ENCODE measurements at places on chromosomes 7 and 10. TPM values are rescaled to one million over a fixed set of nuclear protein-coding genes. Genes with fewer than 3 reads are reported as not detected.

Gene CH25H
- 0.73 TPM for total RNA-seq

- H3K4me1 ChIP-seq, result no peaks in the 10 kb centered on the region
- DNase-seq, result no peak
- H3K4me3 ChIP-seq, result no peak overlapping the region
Observed at GRCh38 chr10:20740120-20740519, 157.0 kb downstream of the NEBL start.

Gene CHST15
- total RNA-seq, result 18.3 TPM

DNA sequence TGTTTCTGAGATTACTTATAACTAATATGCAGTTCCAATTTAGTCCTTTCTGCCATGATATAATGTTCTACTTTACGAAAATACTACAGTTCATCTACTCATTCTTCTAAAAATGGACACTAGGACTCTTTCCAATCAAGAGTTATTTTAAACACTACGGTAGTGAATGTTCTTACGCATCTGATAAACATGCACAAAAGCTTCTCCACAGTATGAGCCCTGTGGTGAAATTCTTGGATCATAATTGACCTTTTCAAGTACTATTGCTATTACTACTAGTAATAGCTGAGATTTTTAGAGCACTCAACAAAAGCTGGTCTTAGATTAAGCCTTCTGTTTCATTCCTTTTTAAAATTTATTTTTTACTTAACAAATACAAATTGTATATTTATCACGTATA, 106.4 kb downstream of the CH25H start:
- H3K27me3 ChIP-seq, result no peaks in the 10 kb centered on the region
- H3K27ac ChIP-seq, result no peak overlapping the region
- H3K4me3 ChIP-seq, result no peak overlapping the region
- DNase-seq, result no peak

- DNase-seq, result peak; percentile 40
- H3K4me3 ChIP-seq, result peak overlapping the region; percentile 70
- H3K27me3 ChIP-seq, result peaks cover 44% of the 10 kb centered on the region
- peaks cover 16% of the 10 kb centered on the region for H3K36me3 ChIP-seq
- peaks cover 7% of the 10 kb centered on the region for H3K4me1 ChIP-seq
- no peak overlapping the region for H3K27ac ChIP-seq
Observed at GRCh38 chr10:102230861-102231356, 4.8 kb downstream of the ELOVL3 start.

GRCh38 chr7:21198921-21199320, 229.0 kb upstream of the SP4 start:
- no peak for DNase-seq
- no peak overlapping the region for H3K4me3 ChIP-seq
- H3K4me1 ChIP-seq, result no peaks in the 10 kb centered on the region
- H3K27me3 ChIP-seq, result peaks cover 52% of the 10 kb centered on the region
- H3K36me3 ChIP-seq, result no peaks in the 10 kb centered on the region

DNA sequence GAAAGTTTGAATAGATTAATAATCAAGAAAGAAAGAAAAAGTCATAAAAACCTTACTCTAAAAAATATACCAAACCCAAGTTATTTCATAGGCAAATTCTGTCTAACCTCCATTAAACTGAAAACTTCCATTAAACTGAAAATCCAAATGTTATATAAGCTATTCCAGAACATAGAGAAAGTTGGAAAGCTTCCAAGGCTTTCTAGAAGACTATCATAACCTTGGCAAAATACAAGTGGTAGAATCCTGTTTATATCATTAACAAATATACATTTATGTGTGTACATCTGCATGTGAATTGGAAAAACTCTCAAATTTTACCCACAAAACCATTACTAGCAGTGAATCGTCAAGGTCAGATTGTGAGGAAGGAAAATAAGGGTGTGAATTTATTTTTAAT, 23.9 kb downstream of the TEX36 start:
- H3K27me3 ChIP-seq, result peaks cover 3% of the 10 kb centered on the region
- no peaks in the 10 kb centered on the region for H3K36me3 ChIP-seq
- H3K4me1 ChIP-seq, result no peaks in the 10 kb centered on the region
- no peak overlapping the region for H3K27ac ChIP-seq
- no peak overlapping the region for H3K4me3 ChIP-seq
- no peak for DNase-seq

GRCh38 chr10:78197628-78198272, 164.1 kb downstream of the RPS24 start:
- H3K27me3 ChIP-seq, result peaks cover 44% of the 10 kb centered on the region
- no peak overlapping the region for H3K4me3 ChIP-seq
- no peak for DNase-seq
- H3K4me1 ChIP-seq, result no peaks in the 10 kb centered on the region
- H3K36me3 ChIP-seq, result no peaks in the 10 kb centered on the region

Gene TMEM213
- 9.8 TPM for total RNA-seq

DNA sequence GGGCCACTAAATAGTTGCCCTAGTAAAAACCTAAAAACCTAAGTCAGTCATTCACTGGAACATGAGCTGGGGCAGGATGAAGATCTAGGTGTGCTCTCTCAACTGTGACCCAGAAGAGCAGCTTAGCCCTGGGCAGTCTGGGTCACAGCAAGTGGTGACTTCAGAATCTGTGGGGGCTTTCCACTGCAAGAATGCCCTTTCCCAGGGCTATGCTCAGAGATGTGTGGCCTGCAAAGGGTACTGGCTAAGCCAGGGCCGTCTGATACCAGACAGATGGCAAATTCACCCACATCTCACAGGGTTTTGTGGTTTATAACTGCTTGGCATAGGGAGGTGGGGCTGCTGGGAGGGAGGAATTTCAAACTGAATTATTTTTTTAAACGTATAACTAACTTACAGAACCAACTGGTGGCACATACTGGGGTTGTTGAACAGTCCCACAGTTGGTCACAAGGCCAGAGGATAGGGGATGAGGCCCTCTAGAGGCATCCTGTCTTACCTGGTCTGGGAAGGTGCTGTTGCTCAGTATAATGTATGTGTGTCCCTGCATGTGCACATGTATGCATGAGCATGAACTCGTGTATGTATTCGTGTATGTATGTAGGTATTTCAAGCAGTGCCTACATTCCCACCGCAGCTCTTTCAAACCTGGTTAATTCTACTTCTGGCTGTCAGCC, 63.2 kb downstream of the PRPF18 start:
- DNase-seq, result no peak
- H3K4me1 ChIP-seq, result no peaks in the 10 kb centered on the region
- H3K36me3 ChIP-seq, result peaks cover 6% of the 10 kb centered on the region

DNA sequence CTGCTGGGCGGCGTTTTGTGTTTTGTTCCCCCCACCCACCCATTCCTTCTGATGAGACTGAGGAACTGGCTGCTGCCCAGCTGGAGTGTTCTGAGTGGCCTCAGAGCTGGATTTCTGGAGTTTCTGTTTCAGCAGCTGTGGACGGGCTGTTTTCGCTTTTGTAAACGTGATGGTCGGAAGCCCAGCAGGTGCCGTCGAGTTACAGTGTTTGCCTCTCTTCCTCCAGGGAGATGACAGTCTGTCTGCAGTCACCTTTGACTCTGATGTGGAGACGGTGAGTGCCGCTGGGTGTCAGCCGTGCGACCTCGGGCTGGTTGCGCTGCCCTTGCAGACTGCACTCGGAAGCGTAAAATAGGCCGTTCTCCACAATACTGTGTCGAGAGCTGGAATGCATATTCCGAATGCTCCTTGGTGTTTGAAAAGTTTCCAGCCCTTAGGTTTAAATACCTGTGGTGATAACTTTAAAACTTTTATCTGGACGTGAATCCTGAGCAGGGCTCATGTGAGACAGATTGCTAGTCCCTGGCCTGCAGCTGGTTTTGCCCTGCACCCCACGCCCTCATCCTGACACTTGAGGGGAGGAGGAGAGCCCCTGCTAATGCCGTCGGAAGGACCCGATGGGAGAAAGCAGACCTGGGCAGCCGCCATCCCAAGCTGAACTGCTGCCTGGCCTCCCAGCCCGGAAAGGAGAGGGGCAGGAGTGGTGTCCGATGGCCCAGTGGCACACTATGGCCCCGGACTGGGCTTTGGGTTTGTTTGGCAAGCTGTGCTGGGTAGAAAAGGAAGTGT, 8.3 kb downstream of the IQCE start:
- H3K36me3 ChIP-seq, result peaks cover 63% of the 10 kb centered on the region
- H3K27ac ChIP-seq, result no peak overlapping the region
- H3K4me1 ChIP-seq, result peaks cover 65% of the 10 kb centered on the region
- H3K27me3 ChIP-seq, result no peaks in the 10 kb centered on the region

DNA sequence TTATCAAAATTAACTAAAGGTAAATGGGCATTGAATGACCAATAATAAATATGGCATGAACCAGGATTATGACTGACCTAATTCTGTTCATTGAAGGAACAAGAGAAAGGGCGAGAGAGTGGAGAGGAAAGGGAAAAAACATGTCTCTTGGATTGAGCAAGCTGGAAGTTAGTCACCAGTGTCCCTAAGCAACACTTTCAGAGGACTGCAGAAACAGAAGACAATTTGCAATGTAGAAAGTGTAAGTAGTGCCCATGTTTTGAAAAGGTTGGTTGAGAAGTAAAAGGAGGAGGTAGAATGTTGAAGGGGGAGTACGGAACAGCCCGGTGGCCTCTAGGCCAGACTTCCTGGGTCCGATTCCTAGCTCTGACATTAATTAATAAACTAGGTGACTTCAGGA, 94.6 kb downstream of the FAS start:
- no peak overlapping the region for H3K4me3 ChIP-seq
- no peak for DNase-seq
- H3K27me3 ChIP-seq, result no peaks in the 10 kb centered on the region
- H3K36me3 ChIP-seq, result no peaks in the 10 kb centered on the region
- no peaks in the 10 kb centered on the region for H3K4me1 ChIP-seq

- no peak for DNase-seq
- peaks cover 35% of the 10 kb centered on the region for H3K4me1 ChIP-seq
- no peak overlapping the region for H3K27ac ChIP-seq
- H3K27me3 ChIP-seq, result no peaks in the 10 kb centered on the region
- H3K36me3 ChIP-seq, result peaks cover 10% of the 10 kb centered on the region
Observed at GRCh38 chr10:70863470-70864160, 24.8 kb downstream of the PCBD1 start.

DNA sequence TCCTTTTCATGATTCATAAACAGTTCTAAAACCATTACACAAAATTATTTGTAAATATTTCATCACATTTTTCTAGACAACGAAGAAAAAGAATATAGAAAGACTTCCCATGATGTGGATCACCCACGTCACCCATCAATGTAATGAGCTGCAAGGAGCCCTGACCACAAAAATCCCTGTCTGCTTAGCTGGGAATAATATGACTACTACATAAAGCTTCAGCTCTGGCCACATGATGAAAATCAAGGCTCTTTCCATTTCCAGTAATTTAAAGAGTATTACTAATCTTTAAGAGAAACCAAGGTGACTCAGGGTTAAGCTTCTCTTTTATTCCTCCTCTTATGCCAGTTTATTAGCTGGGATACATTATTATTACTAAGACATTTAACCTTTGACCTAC, 180.8 kb upstream of the CACNA2D1 start:
- H3K27me3 ChIP-seq, result no peaks in the 10 kb centered on the region
- H3K4me3 ChIP-seq, result no peak overlapping the region
- H3K4me1 ChIP-seq, result no peaks in the 10 kb centered on the region
- H3K27ac ChIP-seq, result no peak overlapping the region

- H3K36me3 ChIP-seq, result no peaks in the 10 kb centered on the region
- H3K4me1 ChIP-seq, result no peaks in the 10 kb centered on the region
- H3K4me3 ChIP-seq, result no peak overlapping the region
- H3K27me3 ChIP-seq, result no peaks in the 10 kb centered on the region
Observed at GRCh38 chr10:131204406-131205152, 106.9 kb downstream of the TCERG1L start.

Gene ASB4
- 0.47 TPM for total RNA-seq

DNA sequence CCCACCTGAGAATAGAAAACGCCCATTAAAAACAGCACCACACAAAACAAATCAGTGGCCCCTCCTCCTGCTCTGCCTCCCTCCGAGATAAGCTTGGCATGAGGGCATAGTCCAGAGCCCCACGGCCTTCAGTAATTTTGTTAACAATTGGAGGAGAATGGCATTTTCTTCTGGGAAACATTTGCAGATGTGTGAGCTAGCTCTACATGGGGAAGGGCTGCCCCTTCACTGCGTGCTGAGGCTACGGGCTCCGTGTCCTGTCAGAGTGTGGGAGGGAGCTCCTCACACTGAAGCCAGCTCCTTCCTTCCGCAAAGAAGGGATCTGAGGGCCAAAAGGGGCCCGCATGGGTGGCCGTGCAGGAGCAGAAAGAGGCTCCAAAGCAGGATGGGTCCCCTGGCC, 15.2 kb downstream of the GRK5 start:
- H3K27ac ChIP-seq, result no peak overlapping the region
- no peak overlapping the region for H3K4me3 ChIP-seq
- DNase-seq, result no peak
- H3K36me3 ChIP-seq, result no peaks in the 10 kb centered on the region
- peaks cover 10% of the 10 kb centered on the region for H3K4me1 ChIP-seq

DNA sequence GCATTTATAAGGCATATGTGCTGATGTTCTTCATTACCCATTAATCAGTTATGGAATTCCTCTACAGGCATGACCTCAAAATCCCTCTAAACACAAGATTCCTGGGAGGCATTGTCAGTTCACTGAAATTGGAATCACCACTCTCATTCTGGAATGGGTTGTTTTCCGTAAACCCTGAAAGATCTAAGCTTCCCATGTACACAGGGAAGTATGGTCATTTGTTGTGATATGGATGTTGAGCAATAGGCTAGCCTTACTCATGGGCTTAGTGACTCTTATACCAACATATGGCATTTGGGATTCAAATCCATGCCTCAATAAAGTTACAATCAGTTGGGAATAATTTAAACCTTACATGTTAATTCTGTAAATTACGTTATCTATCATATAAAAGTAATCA, 258.0 kb downstream of the XPNPEP1 start:
- no peak overlapping the region for H3K4me3 ChIP-seq
- H3K4me1 ChIP-seq, result no peaks in the 10 kb centered on the region
- no peaks in the 10 kb centered on the region for H3K36me3 ChIP-seq
- no peak for DNase-seq

GRCh38 chr7:129205987-129206785, 17.8 kb downstream of the SMO start:
- H3K27ac ChIP-seq, result no peak overlapping the region
- peaks cover 47% of the 10 kb centered on the region for H3K27me3 ChIP-seq
- no peak for DNase-seq
- no peaks in the 10 kb centered on the region for H3K36me3 ChIP-seq

Gene SPDYE16
- total RNA-seq, result not detected

DNA sequence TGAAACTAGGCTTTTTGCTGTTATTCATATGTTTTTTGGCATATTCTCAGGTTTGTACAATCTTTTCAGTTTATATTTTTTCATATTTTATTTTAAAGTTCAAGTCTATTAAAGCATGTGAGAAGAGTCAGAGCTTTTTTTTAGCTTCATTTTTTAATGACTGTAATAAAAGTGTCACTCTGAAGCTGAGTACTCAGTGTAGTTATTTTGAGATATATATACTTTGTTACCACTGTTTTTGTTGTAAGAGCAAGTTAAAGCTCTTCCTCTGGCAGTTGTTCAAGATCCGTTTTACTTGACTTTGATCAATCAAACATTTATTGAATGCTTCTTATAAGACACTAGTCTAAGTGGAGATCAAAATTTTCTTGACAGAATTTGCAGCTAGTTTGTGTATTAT, 37.5 kb downstream of the CASD1 start:
- H3K4me3 ChIP-seq, result no peak overlapping the region
- no peaks in the 10 kb centered on the region for H3K27me3 ChIP-seq
- no peak overlapping the region for H3K27ac ChIP-seq

DNA sequence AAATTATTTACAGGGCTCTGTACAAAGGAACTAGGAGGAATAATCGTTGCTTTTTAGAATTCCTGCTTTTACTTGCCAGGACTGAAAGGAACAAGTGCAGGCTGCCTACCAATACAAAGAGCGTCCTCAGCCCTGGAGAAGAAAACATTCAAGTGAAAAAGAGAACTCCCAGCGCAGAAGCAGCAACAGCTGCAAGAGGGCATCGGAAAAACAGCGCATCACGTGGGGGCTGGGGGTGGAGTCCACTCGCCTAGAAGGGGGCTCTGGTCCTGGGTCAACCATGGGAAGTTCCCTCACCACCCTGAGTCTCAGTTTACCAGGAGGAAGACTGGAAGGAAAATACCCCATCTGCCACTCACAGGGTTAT, 385 bp upstream of the C10orf90 start:
- no peak overlapping the region for H3K4me3 ChIP-seq
- no peak for DNase-seq
- peaks cover 2% of the 10 kb centered on the region for H3K27me3 ChIP-seq
- no peaks in the 10 kb centered on the region for H3K36me3 ChIP-seq
